ENCODE measurements at places on chromosomes 6 and 20. TPM values are rescaled to one million over a fixed set of nuclear protein-coding genes. Genes with fewer than 3 reads are reported as not detected.

DNA sequence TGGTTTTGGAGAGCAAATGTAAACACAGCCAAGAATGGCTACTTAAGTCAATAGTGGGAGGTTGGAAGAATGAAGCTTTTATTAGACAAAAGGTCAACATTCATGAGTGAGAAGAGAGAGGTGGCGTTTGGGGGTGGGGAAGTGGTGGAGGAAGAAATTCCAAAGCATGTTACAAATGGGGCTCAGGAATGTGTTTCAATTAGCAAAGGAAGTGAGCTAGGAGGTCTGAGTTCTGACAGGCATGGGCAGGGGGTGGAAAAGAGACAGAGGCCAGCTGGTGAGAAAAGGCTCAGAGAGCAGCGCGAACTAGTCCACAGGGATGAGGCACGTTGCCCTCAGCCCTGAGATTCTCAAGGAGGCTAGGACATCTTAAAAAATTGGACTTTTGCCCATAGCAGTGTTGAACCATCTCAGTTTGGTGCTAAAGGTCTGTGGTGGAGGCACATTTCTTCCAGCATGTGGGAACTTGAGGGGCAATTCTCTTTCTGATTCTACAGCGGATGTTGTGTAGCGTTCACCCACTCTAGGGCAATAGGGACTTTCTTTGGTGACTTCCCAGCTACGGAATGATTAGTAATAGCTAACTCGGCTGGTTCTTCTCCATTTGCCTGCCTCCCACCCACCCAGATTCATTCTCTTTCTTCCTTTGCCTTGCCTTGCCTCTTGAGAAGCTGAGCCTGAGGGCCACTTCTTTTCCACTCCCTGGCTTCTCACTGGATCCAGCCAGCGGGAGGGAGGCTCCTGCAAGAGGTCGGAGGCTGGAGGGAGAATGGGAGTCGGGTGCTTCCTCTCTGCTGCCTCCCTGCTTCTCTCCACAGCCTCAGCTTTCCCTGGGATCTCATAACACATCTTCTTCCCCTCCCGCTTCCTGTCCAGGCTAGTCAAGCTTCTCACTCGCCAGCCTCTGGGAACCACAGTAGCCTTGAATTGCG, 45.1 kb upstream of the NEDD9 start:
- DNase-seq, result no peak
- H3K4me1 ChIP-seq, result peaks cover 37% of the 10 kb centered on the region
- peak overlapping the region; percentile 21 for H3K4me3 ChIP-seq

- peaks cover 11% of the 10 kb centered on the region for H3K27me3 ChIP-seq
- no peaks in the 10 kb centered on the region for H3K4me1 ChIP-seq
- H3K27ac ChIP-seq, result no peak overlapping the region
- no peaks in the 10 kb centered on the region for H3K36me3 ChIP-seq
Measured at GRCh38 chr20:62754122-62754990, 41.9 kb upstream of the MRGBP start.

GRCh38 chr20:5100684-5101347, 18.9 kb downstream of the PCNA start:
- no peak overlapping the region for H3K4me3 ChIP-seq
- no peak overlapping the region for H3K27ac ChIP-seq
- H3K4me1 ChIP-seq, result no peaks in the 10 kb centered on the region
- H3K36me3 ChIP-seq, result peaks cover 31% of the 10 kb centered on the region
- H3K27me3 ChIP-seq, result no peaks in the 10 kb centered on the region

The FYN gene
- total RNA-seq, result 283 TPM

The CEP43 gene
- 35.3 TPM for total RNA-seq

DNA sequence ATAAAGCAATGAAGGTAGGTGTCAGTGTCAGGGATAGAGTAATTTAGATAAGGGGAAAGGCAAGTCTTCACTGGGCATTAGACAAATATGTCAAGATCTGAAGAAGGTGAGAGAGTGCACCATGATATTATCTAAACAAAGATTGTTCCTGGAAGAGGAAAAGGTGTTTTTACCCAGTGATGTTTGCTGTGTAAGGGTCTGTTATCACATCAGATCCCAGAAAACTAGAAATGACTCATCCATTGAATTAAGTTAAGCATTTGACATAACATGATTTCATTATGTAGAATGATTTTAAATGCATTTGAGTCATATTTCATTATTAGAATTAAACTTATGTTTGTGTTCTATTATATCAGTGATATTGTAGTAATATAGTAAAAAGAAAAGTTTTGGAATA, 1279.5 kb upstream of the CITED2 start:
- H3K36me3 ChIP-seq, result no peaks in the 10 kb centered on the region
- DNase-seq, result no peak
- H3K4me3 ChIP-seq, result no peak overlapping the region
- no peaks in the 10 kb centered on the region for H3K4me1 ChIP-seq
- no peaks in the 10 kb centered on the region for H3K27me3 ChIP-seq

GRCh38 chr6:128848212-128848935, 34.6 kb upstream of the LAMA2 start:
- H3K4me3 ChIP-seq, result no peak overlapping the region
- DNase-seq, result no peak
- H3K27ac ChIP-seq, result no peak overlapping the region
- H3K36me3 ChIP-seq, result no peaks in the 10 kb centered on the region
- H3K4me1 ChIP-seq, result peaks cover 6% of the 10 kb centered on the region

- H3K4me3 ChIP-seq, result no peak overlapping the region
- no peaks in the 10 kb centered on the region for H3K27me3 ChIP-seq
- H3K27ac ChIP-seq, result peak overlapping the region; percentile 7
- peaks cover 4% of the 10 kb centered on the region for H3K36me3 ChIP-seq
- DNase-seq, result no peak
- H3K4me1 ChIP-seq, result no peaks in the 10 kb centered on the region
Measured at GRCh38 chr6:98880486-98880885, 46.1 kb downstream of the POU3F2 start.

The SLPI gene
- total RNA-seq, result 73.6 TPM

DNA sequence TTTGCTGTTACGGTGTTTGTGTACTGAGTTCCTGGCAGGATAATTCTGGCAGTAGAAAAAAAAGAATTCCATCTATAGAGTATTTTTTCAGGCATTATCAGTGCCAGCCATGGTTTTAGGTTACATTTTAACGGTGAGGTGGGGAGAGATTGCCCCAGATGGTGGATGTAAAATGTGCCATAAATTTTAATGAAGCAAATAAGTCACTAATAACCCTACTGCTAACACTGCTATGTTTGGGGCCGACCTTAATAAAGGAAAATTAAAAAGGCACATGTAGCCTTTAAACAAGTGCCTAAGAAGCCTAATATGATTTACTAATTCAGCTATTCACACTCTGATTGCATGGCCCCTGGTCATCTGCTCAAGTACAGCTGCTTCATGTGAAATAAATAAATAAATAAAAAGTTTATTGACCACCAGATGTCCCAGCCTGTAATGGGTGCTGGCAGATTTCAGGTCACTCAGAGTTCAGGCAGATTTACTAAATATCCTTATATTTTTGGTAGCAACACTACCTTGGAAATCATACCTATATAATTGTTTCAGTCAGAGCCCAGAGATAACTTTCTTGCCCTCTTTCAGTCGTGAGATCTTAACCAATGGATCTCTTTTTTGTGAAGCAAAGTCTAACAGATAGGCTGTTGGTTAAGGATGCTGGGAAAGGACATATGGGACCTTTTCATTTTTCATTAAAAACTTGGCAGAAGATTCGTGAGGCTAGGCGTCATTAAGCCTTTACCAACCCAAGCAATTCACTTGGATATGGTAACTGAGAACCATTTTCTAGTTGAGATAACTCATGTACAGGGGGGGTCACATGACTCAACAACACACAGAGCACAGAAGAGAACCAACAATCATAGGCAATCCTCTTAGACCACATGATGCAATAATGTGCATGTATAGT, 495.0 kb upstream of the NRSN1 start:
- H3K4me1 ChIP-seq, result peaks cover 11% of the 10 kb centered on the region
- H3K4me3 ChIP-seq, result no peak overlapping the region

- H3K27me3 ChIP-seq, result no peaks in the 10 kb centered on the region
- H3K4me3 ChIP-seq, result no peak overlapping the region
- no peak for DNase-seq
- no peak overlapping the region for H3K27ac ChIP-seq
Measured at GRCh38 chr6:82602776-82603175, 239.2 kb downstream of the TPBG start.

The C6orf118 gene
- 0.50 TPM for total RNA-seq

GRCh38 chr6:35425284-35425683, 26.9 kb upstream of the FANCE start:
- no peak overlapping the region for H3K27ac ChIP-seq
- DNase-seq, result no peak
- no peaks in the 10 kb centered on the region for H3K27me3 ChIP-seq
- no peak overlapping the region for H3K4me3 ChIP-seq
- no peaks in the 10 kb centered on the region for H3K4me1 ChIP-seq
- H3K36me3 ChIP-seq, result peaks cover 10% of the 10 kb centered on the region

GRCh38 chr6:125507987-125508655, 206.4 kb upstream of the HDDC2 start:
- H3K27ac ChIP-seq, result no peak overlapping the region
- no peak for DNase-seq
- H3K4me1 ChIP-seq, result peaks cover 11% of the 10 kb centered on the region

GRCh38 chr6:71720705-71721104, 165.6 kb upstream of the RIMS1 start:
- no peak overlapping the region for H3K4me3 ChIP-seq
- no peaks in the 10 kb centered on the region for H3K36me3 ChIP-seq
- H3K27me3 ChIP-seq, result no peaks in the 10 kb centered on the region
- no peak for DNase-seq
- no peak overlapping the region for H3K27ac ChIP-seq

DNA sequence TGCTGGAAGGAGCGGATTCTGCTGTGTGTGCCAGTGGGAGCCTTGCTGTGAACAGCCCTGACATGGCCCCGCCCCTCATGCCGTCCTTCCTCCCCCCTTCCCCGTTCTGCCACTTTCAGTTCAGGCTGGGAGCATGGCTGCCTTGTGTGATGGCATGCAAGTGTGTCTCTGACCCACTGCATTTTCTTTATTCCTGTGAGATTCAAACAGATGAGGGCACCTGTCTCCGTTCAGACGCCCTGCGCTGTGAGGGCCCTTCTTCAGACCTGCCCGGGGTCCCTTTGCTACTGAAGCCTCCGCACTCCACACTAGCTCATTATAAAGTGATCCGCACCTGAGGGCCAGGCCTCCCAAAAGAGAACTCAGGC, 88.3 kb downstream of the TAF4 start:
- H3K27ac ChIP-seq, result no peak overlapping the region
- H3K36me3 ChIP-seq, result peaks cover 19% of the 10 kb centered on the region
- no peak for DNase-seq
- peaks cover 9% of the 10 kb centered on the region for H3K4me1 ChIP-seq
- no peaks in the 10 kb centered on the region for H3K27me3 ChIP-seq

DNA sequence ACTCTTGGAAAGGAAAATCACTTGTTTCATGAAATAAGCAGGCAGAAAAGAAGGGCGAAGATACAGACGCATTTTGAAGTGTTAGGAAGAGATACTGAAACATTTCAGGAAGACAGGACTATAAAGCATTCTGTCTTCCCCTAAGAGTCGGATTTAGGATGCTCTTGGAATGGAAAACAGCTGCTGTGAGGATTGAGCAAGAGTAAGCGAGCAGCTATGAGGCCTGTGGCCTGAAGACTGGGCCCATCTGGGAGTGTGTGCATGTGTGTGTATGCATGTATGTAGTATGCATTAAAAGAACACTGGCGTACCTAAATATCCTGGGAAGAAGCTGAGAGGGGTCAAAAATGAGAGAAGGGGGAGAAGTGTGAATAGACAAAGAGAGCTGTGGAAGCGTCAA, 83.6 kb downstream of the SIM1 start:
- DNase-seq, result no peak
- H3K27ac ChIP-seq, result no peak overlapping the region
- H3K27me3 ChIP-seq, result peaks cover 2% of the 10 kb centered on the region
- H3K4me1 ChIP-seq, result no peaks in the 10 kb centered on the region
- no peaks in the 10 kb centered on the region for H3K36me3 ChIP-seq

The TFAP2C gene
- 71.7 TPM for total RNA-seq

GRCh38 chr20:13220904-13221297, at the start of gene ISM1:
Gene ISM1, plus strand, starts transcription at chr20:13221274. Its CDS starts 503 bp downstream, at chr20:13221777.
- peak; percentile 70 for DNase-seq
- H3K4me3 ChIP-seq, result peak within 1 kb of the TSS; percentile 90
- peak within 1 kb of the TSS; percentile 51 for H3K27ac ChIP-seq
- H3K36me3 ChIP-seq, result peaks cover 3% of the 10 kb centered on the region
- H3K27me3 ChIP-seq, result peaks cover 78% of the 10 kb centered on the region
- H3K4me1 ChIP-seq, result peaks cover 9% of the 10 kb centered on the region

DNA sequence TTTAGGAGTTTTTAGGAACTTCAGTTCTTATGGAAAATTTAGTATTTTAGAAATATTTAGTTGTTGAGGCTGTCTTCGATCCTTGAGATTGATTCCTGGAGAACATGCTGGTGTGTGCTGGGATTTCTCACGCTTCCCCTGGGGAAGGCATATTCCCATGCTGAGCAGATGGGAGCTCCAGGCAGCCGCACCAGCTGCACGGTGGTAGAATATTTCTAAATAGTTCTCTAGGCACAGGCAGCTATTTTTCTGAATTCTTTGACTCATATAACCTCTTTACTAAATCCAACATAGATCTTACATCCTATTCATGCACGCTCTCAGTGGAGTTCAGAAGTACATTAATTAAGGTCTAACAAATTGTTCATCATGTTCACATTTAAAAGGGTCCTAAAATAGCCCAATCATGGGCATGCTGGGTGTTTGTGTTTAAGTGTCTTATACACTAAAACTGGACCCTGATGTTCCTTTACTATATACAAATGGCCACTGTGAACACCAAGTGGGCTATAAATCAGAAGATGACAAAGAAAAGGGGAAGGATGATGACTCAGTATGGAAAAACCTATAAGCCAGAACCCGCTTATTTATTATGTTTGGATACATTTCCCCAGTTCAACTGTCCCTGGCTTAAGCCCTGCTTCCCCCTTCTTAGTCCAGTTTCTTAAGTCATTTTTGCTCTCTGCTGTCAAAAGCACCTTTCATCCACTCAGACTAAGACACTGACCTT, 138.5 kb downstream of the UST start:
- no peaks in the 10 kb centered on the region for H3K27me3 ChIP-seq
- no peak for DNase-seq
- H3K36me3 ChIP-seq, result peaks cover 5% of the 10 kb centered on the region

DNA sequence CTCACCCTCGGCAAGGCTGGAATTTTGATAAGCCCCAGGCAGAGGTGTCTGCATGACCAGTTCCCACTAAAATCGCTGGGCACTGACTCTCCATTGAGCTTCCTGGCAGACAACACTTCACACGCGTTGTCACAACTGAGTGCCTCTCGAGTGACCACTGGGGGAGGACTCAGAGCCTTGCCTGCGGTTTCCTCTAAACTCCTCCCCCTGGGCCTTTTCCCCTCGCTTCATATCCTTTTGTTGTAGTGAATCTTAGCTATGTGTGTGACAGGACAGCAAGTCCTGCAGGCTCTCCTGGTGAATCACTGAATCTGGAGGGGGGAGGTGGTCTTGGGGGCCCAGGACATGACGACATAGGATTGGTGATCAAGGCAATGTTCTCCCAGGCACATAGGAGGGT, 670.8 kb downstream of the PRKN start:
- no peak for DNase-seq
- peaks cover 16% of the 10 kb centered on the region for H3K4me1 ChIP-seq
- peak overlapping the region; percentile 62 for H3K27ac ChIP-seq

Data from type B pancreatic cell (in vitro differentiated cells).